ENCODE measurements at places on chromosomes 12 and 14.

GRCh38 chr14:100391724-100392123 is 68.6 kb downstream of the SLC25A47 start:
- no peak for DNase-seq

- DNase-seq: no peak
These were observed 71.1 kb upstream of the RAP1B start for GRCh38 chr12:68539615-68539952.

- no peak for DNase-seq
These were observed 52.0 kb downstream of the SCARB1 start for GRCh38 chr12:124811633-124812032.

DNA sequence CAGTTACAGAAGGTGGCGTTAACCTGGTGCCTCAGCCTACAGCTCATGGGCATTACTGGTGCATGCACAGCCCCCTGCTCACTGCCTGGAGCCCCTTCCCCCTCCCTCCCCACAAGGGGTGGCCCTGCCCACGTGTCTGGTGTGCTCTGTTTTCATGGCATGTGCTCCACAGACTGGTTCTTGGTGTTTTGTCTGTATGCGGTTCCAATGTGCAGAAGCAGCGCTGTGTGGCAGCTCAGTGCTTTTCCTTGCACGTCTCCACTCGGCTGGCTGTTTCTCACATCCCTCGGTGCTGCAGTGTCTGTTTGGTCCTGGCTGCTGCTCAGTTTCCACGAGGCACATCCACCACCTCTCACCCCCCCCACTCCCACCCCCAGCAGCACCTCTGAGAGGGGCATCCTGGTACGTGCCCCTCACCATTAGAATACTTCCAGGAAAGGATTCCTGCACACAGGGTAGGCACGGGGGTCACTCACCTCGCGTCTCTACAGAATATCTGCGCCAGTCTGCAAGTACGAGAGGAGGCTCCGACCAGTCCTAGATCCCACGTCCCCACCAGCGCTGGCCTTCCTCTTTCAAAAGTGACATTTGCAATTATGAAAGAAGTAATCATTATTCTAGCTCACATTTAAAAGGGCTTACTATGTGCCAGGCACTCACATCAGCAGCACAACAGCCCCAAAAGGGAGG is 27.1 kb downstream of the DIO3 start:
- no peak for DNase-seq

DNA sequence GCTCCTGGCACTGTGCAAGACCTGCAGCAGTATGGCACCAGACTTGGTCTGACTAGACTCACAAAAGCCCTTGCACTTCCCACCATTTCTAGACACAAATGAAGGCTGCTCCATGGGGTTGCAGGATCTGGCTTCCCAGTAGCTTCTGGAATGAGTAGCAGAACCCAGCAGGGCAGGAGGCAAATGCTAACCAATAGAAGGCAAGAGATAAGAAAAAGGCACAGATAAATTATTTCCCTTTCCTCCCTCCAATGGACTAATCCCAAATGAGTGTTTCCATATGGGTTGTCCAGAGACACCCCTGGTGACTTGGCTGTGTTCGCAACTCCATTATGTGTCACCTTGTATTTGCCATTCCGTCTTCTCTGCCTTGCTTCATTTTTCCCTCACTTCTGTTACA is 49.7 kb downstream of the KIF21A start:
- no peak for DNase-seq
